ENCODE measurements at places on chromosomes 1 and 21.

DNA sequence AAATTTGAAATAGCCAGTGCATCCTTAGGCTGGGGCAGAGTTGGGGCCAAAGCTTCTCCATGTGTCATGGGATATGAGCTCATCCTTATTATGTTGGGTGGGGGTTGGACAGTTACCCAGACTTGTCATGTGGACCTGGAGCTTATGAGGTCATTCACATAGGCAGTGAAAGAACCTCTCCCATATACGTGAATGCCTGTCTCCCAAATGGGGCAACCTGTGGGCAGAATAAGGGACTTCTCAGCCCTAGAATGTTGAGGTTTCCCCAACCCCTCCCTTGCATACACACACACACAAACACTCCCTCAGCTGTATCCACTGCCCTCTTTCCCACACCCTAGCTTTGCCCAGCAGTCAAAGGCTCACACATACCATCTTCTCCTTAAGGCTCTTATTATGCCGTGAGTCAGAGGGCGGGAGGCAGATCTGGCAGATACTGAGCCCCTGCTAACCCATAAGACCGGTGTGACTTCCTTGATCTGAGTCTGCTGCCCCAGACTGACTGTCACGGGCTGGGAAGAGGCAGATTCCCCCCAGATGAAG lies 2.3 kb upstream of the IVL start:
- no peak for DNase-seq

- DNase-seq = no peak
Measured at GRCh38 chr1:211879475-211879874, 48.9 kb upstream of the LPGAT1 start.

DNA sequence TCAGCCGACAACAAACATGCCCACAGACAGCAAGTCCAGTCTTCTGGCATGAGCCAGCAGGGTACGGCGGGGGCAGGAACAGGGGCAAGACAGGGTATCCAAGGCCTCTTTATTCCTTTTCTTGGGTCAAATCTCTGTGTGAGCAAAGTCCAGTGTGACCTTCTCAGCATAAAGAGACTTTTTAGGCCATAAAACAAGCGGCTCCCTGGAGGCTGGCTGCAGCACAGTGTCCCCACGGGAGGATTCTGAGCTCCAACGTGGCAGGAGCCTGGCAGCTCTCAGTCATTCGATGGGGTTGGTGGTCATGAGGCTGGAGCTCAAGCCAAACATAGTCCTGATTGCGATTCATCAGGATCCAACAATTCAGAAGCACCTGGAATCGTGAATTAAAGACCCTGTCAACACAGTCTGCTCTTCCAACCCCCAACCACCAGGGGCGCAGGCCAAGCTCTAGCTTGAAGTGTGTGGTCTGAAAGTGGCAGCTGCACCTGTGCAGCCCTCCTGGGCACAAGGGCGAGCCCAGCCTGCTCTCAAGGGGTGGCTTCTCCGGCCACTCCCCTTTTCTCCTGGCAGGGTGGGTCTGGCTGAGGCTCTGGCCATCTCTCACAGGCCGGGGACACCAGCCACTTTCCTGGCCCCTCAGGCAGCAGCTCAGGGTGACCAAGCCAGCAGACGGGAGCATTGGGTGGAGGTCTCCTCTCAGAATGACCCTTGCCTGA lies 62.1 kb downstream of the SLC66A1 start:
- no peak for DNase-seq

GRCh38 chr1:21734526-21734925 lies 48.4 kb downstream of the USP48 start:
- no peak for DNase-seq

- no peak for DNase-seq
Measured at GRCh38 chr1:80565406-80565805, 1235.3 kb upstream of the ADGRL2 start.

- no peak for DNase-seq
Measured at GRCh38 chr1:238658763-238659162, 727.6 kb upstream of the CHRM3 start.

- no peak for DNase-seq
Measured at GRCh38 chr1:193707271-193708021, 521.0 kb upstream of the B3GALT2 start.

GRCh38 chr21:38863291-38863690 lies 57.6 kb downstream of the ETS2 start:
- no peak for DNase-seq

DNA sequence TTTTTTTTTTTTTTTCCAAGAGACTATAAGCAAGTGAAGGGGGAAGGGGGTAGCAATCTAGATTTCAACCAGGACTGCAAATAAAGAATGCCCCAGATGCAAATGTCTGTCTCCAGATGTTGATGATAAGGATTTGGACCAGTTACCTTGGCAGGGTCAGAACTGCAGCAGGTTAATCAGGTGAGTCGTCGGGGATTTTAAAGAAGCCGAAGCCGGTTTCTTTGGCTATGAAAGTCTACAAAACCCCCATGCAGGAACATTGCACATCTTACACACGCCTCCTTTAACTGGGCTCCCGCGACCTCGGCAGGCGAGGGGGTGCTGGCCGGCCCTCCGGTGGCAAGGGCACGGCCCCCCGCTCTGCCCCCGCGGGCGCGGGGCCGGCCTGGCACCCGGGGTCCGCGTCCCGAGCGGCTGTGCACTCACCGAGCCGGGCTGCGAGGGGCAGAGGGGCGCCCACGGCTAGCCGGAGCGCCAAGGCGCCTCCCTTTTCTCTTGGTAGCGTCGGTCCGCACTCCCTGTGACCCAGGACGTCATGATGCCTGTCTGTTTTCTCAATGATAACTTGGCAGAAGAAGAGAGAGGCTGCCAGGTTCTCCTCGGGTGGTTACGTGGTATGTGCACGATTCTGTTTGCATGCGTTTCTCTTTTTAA lies 366.3 kb upstream of the ESRRG start:
- DNase-seq = no peak

DNA sequence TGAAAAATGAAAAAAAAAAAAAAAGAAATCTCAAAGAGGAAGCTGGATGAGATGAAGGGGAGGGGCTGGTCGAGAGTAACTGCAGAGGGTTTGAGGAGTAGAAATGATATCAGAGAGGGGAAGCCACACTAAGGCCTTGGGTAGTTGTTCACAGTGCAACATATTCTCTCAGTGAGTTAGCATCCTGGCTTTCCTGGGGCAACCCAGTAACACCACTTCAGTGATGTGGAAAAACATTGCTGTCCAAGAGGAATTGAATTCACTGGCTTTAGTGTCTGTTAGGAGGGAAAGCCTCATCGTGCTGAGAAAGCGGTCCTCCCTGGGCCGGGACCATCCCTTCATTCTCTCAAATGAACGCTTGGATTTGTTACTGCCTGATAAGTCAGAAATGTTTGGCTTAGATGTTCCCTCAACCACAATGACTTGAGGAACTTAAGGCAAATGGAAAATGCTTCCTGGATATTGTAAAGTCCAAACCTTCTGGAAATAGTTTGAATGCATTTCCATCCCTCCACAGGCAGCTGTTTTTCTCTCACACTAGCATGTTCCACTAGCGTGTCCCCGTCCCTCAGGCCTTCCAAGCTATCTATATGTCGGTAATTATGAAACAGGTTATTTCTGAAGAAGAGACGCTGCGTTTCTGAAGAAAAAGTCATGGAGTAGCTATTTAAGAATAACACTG lies 12.2 kb downstream of the TGFB2 start:
- no peak for DNase-seq

DNA sequence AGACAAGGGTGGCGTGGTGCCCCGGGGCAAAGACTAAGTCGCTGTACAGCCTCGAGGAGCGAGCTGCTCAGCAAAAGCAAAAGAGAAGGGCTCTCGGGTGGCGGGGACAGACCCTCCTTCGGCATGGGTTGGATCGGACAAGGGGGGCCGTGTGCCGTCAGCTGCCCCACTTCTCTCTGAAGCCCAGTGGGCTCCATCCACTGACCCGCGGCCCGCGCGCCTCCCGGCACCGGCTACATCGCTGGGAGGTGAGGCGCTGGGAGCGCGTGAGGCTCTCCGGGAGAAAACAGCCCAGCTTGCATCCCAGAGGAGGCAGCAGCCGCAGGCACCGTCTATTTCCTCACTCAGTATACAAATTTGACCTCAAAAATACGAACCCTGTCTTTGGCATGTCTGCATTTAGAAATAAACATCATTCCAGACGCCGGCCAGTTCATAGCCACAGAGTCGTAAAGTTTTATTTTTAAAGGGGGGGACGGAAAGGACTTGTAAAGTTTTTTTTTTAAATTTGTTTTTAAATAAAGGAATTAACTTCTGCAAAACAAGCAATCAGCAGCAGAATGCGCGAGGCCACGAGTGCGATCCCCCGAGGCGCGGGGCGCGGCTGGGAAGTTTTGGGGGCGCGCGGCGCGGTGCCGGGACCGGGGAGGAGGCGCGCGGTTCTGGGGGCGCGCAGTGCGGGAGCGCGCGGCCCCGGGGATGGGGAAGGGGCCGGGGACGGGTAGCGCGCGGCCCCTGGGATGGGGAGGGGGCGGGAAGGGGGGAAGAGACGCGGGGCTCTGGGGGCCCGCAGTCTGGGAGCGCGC lies 689 bp upstream of the GPR137B start:
- no peak for DNase-seq

GRCh38 chr1:245923215-245923614 lies 583.9 kb downstream of the SMYD3 start:
- DNase-seq = no peak

- DNase-seq = no peak
Measured at GRCh38 chr1:237690656-237691055, 200.1 kb downstream of the ZP4 start.

DNA sequence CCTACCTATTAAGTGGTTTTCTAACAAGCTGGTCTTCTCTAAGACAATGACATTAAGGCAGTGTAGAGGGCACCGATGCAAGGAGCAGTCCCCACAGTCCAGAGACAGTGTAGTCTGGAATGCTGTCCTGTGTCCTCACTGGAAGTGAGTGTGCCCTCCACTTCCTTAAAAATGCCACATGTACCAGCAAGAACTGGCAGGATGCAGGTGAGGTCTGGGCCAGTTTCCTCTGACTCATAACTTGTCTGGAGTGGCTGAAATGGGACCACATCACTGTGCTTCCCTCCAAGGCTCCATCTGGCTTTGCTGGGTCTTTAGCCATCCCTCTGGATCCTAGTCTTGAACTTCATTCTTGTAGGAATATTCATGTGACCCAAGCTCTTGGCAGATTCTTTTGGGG lies 170.5 kb upstream of the KIAA0040 start:
- no peak for DNase-seq

- DNase-seq = no peak
Measured at GRCh38 chr1:180778782-180779398, 133.8 kb upstream of the KIAA1614 start.

- DNase-seq = peak; percentile 80
Measured at GRCh38 chr1:7366286-7366954, 404.7 kb upstream of the VAMP3 start.

DNA sequence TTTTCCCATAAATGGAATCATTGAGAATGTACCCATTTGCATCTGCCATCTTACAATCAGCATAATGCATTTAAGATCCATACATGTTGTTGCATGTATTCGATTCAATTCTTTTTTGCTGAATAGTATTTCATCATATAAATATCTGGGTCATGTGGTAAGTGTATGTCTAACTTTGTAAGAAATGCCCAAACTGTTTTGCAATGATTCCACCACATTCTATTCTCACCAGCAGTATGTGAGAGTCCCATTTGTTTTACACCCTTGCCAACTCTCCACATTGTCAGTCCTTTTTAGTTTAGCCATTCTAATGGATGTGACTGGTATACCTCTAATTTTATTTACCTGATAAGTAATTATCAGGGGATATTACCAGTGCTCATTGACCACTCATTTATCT lies 115.8 kb upstream of the PBX1 start:
- DNase-seq = no peak

DNA sequence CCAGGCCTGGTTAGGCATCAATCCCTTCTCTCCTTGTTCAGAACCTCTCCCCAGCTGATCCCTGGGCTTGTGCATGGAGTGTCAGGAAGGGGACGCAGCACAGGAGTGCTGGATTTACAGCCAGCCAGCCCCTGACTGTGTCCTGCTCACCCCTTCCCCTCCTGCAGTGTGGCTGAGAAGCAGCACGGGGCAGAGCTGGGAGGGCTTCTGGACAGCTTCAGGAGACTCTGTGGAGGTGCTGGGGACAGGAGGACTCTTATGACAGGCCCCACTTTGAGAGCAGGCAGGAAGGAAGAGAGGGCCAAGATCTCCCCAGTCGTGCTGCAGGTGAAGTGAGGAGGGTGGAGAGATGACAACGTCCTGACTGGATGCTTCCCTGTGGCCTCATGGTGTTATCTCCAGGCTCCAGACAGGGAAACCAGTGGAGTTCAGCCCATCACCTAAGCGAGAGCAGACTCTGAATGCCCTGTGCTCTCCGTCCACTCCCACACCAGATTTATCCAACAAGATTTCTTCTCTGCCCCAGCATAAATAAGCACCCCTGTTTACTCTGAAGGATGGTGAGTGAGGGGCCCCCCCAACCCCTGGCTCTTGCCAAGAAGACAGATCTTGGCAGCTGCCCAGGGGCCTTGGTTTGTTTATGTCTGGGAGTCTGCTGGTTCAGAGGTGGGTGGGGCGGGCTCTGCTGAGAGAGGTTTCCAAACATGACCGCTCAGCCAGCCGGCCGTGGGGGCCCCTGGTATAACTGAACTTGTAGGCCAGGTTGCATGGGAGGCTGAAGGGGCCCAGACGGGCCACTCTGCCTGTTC lies 21.3 kb downstream of the TMCC2 start:
- no peak for DNase-seq

GRCh38 chr1:11272832-11273594 lies at the start of gene UBIAD1:
TSS of gene UBIAD1 (plus strand) at chr1:11273198. CDS start at chr1:11273532, 334 bp downstream.
- DNase-seq = no peak

GRCh38 chr21:42061195-42061985 lies 9.7 kb upstream of the UMODL1 start:
- no peak for DNase-seq

- DNase-seq = peak; percentile 71
Measured at GRCh38 chr1:32464716-32465577, at the start of gene ZBTB8B. TSS of gene ZBTB8B (plus strand) at chr1:32465072. CDS start at chr1:32470625, 5,553 bp downstream.

- no peak for DNase-seq
Measured at GRCh38 chr1:212649020-212649419, 40.5 kb downstream of the ATF3 start.

DNA sequence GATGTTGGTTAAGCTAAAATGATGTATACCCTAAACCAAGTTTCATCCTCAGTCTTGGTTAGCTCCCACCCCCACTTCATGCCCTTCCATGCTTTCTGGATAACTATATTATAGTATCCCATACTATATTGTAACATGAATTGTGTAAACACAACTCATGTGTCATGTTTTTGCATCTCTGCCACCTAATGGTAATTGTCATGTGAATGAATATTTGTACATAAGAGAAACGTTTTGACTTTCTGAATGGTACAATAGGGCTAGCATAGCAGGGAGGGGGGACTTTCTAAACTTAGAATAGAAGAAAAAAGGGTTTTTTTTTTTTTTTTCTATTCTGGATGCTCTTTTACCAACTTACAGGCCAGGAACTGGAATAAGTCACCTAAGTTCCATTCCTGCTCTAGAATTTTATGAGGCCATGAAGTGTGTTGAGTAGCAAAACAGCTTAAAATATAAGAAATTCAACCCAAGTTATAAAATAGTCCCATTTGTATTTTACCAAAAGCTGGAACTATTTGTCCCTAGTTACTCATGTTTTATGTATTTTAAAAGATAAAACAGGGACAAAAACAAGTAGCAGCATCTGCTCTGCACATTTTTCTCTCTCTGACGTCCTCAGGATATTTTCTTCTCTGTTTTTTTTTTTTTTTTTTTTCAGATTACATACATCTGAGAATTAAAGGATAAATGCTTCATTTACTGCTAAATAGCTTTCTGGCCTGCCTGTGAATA lies 77.4 kb downstream of the HLX start:
- no peak for DNase-seq

GRCh38 chr1:240705579-240705978 lies 93.6 kb upstream of the GREM2 start:
- no peak for DNase-seq

GRCh38 chr1:181180407-181181031 lies 92.0 kb downstream of the IER5 start:
- no peak for DNase-seq

Data from brain pericyte (primary cell).